ENCODE measurements at places on chromosomes 2 and 18.

DNA sequence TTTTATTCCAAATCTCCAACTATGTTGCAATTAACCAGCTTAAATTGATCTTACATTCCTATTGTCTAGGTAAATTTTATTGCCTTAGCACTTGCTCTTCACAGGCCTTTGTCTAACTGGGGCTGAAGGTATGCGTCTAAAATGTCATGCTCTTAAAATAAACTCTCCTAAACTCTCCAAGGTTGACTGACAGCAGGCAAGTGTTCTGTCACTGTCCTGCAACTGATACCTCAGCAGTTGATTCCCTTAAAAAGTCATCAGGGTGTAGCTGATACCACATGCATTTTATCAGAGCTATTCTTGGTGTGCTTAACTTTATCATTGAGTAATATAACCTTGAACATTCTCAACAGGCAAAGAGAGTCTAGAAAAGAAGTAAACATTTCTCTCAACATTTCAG, 680 bp downstream of the TTN start:
- no peak for DNase-seq

- no peak for DNase-seq
Observed at GRCh38 chr18:48563027-48563426, 24.2 kb downstream of the CTIF start.

GRCh38 chr18:5030636-5031035, 166.4 kb downstream of the AKAIN1 start:
- no peak for DNase-seq

- peak; percentile 96 for DNase-seq
Observed at GRCh38 chr2:25279091-25279651, 62.6 kb downstream of the DNMT3A start.

DNA sequence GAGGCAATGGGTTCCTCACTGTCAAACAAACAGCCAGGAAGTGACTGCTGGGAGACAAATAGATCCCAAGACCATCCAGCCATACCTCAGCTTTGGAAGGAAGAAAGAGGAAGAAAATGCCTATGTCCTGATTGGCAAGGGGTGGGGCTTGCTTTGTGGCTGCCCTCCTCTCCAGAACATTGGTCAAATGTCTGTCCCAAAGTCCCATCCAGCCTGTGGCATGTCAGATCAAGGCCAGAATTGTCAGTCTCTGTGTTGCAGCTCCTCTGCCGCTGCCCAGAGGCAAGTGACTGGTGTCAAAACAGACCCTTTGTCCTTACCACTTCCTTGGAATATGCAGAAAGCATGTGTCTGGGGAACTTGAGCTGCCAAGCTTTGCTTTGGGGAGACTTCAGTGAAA, 63.0 kb upstream of the SMAD2 start:
- DNase-seq = no peak

DNA sequence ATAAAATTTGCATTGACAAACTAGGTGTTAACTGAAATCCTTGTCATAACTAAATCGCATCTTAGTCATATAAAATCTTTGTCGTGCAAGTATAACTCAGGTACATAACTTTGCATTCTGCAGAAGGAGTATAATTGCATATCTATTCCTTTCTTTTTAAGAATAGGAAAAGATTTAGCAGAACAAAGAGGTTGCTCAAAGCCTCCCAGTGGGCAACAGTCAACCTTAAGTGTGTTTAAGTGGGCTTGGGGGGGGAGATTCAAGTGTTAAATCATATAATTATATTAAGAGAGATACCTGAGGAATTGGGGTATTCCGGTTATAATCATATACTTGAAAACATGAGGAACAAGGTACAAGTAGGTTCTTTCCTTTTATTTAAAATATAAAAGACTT, 913.3 kb downstream of the CPS1 start:
- DNase-seq = no peak

DNA sequence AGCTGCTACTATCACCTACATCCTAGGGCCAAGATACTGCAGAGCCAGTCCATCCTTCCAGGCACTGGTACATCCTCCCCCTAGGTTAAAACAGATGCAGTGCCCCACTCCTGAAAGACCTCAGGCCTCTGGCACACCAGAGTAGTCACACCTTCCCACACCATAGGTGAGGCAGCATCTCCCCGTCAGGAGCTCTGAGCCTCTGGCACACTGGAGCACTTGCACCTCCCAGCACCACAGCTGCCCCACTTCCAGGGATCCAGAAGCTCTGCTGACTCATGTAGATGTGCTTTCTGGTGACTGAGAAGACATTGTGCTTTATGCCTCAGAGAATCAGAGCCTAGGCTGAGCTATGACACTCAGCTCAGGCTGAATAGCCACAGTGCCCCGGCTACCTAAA, 138.4 kb upstream of the COL3A1 start:
- DNase-seq = no peak

GRCh38 chr2:15170070-15170775, 390.9 kb downstream of the NBAS start:
- no peak for DNase-seq

- DNase-seq = no peak
Observed at GRCh38 chr2:185979546-185980071, 241.0 kb downstream of the FSIP2 start.

DNA sequence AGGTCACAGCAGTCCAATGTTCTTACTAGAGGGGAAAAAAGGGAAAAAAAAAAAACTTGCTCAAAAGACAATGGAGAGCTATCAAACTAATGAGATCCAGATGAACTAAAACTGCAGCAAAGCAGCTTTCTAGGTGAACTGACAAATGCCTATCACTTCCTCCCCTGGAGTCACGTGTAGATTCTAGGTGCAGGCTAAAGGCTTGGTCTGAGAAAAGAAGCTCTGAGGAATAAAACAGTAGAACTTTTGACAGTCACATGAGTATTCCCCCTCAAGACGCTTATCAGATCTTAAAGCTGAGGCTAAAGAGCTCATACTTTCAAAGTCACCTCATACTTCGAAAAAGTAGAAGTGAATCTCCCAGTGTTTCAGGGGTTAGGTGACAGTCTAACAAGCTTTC, 42.3 kb downstream of the SMAD2 start:
- no peak for DNase-seq

GRCh38 chr2:44107086-44107740, 61.5 kb upstream of the PPM1B start:
- DNase-seq = no peak

- no peak for DNase-seq
Observed at GRCh38 chr2:208013285-208014178, 11.8 kb downstream of the PLEKHM3 start.

GRCh38 chr18:78912336-78912735, 67.3 kb upstream of the SALL3 start:
- no peak for DNase-seq

GRCh38 chr2:209340522-209340921, 83.3 kb upstream of the MAP2 start:
- DNase-seq = no peak

GRCh38 chr2:133130548-133131246, 437.6 kb downstream of the NCKAP5 start:
- no peak for DNase-seq

- DNase-seq = peak; percentile 63
Observed at GRCh38 chr2:64362562-64363026, 91.4 kb upstream of the LGALSL start.

- DNase-seq = no peak
Observed at GRCh38 chr2:102016399-102016955, 24.7 kb downstream of the IL1R2 start.

GRCh38 chr2:20177556-20178248, 47.2 kb downstream of the SDC1 start:
- peak; percentile 68 for DNase-seq

- peak; percentile 91 for DNase-seq
Observed at GRCh38 chr2:136118819-136119716, 1.1 kb upstream of the CXCR4 start.

- DNase-seq = peak; percentile 88
Observed at GRCh38 chr2:46335391-46336282, 38.4 kb downstream of the EPAS1 start.

Measured in lower leg skin (tissue), 4 donors.